NCI-H1092 treated with DMSO at 0.1 percent for 48 hours (cell line): ENCODE measurements at places on chromosomes 16 and 17.

GRCh38 chr17:30082773-30083172, 33.8 kb upstream of the NSRP1 start:
- no peak for DNase-seq

- peak; percentile 41 for DNase-seq
Observed at GRCh38 chr16:391885-392335, 5.1 kb upstream of the NME4 start.

- DNase-seq, result no peak
Observed at GRCh38 chr16:84279881-84280280, 14.8 kb upstream of the WFDC1 start.

GRCh38 chr16:81318711-81319110, 3.9 kb downstream of the GAN start:
- no peak for DNase-seq

DNA sequence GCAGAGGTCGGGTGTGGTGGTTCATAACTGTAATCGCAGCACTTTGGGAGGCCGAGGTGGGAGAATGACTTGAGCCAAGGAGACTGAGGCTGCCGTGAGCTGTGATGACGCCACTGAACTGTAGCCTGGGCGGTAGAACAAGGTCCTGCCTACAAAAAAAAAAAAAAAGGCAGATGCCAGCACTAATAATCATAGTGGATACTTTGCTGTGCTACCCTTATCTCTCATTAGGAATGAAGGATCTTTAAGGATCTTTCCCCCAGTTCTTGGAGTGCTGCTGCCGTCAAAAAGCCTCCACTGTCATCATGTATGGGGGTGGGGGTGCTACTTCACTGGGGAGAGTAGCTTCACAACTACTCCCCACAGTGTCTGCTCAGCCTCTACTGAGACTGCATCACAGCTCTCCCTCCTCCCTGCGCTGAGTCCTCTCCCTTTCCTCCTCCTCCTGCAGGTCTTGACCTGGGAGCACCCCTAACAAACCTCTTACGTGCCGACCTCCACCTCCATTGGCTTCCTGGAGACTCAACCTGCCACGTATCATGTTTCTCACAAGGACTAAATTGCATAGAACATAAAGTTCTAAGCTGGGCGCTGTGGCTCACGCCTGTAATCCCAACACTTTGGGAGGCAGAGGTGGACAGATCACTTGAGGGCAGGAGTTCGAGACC, 24.4 kb upstream of the ST6GALNAC1 start:
- DNase-seq, result no peak

DNA sequence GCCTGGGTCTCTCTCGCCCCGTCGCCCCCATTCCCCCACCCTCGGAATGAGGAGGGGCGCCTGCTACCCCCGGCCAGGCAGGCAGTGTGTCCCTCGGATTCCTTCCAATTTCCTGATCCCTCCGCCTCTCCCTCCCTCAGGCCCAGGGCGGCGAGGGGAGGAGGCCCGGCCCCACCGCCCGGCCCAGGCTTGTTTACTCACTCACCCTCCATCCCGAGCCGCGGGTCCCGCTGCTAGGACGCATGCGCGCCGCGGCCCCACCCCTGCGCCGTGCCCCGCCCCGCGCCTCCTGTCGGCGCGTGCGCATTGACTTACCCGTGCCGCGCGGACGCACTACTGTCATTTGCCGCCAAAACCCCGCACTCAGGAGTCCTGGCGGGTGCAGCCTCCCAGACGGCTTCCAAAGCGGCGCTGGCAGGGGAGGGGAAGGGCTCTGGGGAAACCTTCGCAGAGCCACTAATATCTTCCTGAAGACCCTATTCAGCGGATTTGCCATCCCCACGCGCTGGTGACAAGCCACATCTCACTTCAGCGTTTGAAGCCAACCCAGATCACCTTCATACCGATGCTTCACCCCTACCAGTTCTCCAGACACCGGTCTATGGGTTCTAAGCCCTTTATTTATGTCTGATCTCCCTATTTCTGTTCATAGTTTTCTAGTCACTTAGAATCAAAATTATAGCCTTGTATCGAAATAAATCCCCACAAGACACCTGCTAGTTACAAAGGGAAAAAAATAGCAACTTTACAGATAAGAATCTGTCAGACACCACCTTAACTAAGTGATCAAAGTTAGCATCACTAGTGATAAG, at the start of gene EZH1:
Gene EZH1, minus strand, starts transcription at position 235 of the 812 bp plus-strand sequence. CDS start 16,099 bp downstream, outside the sequence.
- peak; percentile 92 for DNase-seq

- no peak for DNase-seq
Observed at GRCh38 chr16:12879812-12880211, 21.6 kb upstream of the SHISA9 start.

GRCh38 chr17:17824783-17825614, 11.8 kb downstream of the SREBF1 start:
- DNase-seq, result no peak

GRCh38 chr17:46877466-46877865, 26.1 kb downstream of the WNT9B start:
- no peak for DNase-seq

- DNase-seq, result no peak
Observed at GRCh38 chr16:77059446-77059845, 131.5 kb upstream of the MON1B start.

- DNase-seq, result peak; percentile 36
Observed at GRCh38 chr16:89289428-89290395, 72.2 kb downstream of the ZNF778 start.

DNA sequence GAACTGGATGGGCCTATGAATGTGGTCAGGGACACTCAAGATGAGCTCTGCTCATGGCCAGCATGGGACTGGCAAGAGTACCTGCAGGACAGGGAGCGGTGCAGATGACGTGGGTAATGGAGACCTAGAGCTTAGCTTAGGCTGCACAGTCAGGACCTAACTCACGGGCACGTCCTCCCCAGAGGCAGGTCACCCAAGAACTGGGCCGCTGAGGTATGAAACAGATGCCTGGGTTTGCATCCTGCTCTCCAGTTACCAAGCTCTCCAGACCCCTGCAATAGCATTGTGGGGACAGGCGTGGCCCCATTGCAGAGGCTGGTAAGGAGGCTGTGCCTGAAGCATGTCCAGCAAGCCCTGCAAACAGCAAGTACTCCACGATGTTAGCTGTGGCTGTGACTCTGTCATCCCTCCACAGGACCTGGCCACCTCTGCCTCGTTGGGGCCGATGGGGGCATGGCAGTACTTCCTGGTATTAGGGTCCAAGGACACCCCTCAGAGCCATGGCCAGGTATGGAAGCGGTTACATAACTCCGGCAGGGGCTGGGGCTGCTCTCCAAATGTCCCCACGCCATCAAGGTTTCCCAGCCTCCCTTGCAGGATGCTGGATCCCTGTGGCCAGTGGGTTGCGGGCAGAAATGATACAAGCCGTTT, 37.5 kb upstream of the RBFOX3 start:
- no peak for DNase-seq

GRCh38 chr16:50208460-50208931, 55.4 kb downstream of the TENT4B start:
- DNase-seq, result no peak
